Activated CD8-positive, alpha-beta memory T cell treated with anti-CD3 and anti-CD28 coated beads for 1 hour (primary cell): ENCODE measurements at places on chromosomes 16 and 17.
A peak's percentile ranks its signal among the peaks of the same experiment; 100 is the strongest.

GRCh38 chr17:21298983-21299519 is 14.5 kb downstream of the MAP2K3 start:
- no peak for DNase-seq

- no peak for DNase-seq
These were observed 4.8 kb downstream of the LHX1 start for GRCh38 chr17:36942019-36942599.

DNA sequence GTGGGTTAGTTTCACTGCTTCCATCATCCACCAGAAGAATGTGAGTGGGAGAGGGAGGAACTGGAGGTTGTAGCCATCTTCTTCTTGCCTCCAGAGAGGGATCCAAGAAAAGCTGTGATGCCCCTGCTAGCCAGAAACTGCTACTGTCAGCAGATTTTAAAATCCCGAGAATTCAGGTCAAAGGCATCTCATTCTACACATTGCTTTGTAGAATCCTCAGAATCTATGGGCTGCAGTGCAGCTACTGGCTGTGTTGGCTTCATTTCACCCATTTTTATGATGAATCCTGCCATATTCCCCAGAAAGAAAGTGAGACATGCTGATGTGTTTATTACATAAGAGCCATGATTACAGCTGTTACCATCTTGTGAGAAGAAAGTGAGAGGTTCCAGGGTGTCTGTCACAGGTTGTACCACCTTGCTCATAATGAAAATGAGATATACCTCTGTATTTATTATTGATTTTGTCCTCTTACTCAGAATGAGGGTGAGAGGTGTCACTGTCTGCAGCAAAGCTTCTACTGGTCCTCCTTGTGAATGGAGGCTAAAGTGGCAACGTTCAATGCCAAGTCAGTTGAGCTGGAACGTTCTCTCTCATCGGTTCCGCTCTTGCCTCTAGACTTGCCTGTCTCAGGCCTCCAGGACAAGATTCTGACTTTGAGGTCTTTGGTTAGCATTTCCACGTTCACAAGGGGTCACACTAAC is 50.1 kb upstream of the MYH10 start:
- no peak for DNase-seq

GRCh38 chr16:81138831-81139557 is 42.8 kb upstream of the GCSH start:
- DNase-seq, result no peak

DNA sequence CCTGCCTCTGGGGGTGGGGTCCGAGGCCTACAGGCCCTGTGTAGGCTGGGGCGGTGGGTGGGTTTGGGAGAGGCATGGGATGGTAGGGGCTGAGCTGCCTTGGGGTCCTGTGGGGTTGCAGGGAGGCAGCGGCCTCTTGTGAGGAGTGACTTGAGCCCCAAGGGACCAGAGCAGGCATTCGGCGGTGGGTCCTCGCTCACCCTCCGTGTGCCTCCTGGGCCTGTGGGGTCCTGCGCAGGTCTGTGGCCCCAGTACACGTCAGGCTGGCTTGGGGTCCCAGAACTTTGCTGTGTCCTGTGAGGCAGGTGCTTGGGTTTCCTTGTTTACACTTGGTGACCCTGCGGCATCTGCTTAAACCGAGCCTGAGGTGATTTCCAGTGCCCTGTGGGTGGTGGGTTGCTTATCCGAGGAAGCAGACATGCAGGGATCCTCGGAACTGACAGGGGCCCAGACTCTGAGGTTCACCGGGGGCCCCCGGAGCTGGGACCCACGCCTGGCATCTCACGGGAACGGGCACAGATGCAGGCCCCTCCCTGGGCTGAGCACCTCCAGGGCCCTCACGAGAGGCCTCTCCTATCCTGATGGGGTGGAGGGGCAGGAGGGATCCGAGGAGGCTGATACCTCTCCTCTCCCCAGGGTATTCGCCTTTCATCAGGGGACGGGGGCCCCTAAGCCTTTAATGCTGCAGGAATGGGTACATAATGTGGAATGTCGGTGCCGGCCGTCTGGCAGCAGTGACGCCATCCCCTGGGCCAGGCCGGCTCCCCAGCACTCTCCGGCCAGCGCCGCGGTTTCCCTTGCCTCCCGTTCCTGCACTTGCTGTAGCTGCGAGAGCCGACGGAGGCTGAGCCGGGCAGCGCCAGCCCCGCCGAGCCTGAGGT is 7.7 kb downstream of the METRNL start:
- no peak for DNase-seq

DNA sequence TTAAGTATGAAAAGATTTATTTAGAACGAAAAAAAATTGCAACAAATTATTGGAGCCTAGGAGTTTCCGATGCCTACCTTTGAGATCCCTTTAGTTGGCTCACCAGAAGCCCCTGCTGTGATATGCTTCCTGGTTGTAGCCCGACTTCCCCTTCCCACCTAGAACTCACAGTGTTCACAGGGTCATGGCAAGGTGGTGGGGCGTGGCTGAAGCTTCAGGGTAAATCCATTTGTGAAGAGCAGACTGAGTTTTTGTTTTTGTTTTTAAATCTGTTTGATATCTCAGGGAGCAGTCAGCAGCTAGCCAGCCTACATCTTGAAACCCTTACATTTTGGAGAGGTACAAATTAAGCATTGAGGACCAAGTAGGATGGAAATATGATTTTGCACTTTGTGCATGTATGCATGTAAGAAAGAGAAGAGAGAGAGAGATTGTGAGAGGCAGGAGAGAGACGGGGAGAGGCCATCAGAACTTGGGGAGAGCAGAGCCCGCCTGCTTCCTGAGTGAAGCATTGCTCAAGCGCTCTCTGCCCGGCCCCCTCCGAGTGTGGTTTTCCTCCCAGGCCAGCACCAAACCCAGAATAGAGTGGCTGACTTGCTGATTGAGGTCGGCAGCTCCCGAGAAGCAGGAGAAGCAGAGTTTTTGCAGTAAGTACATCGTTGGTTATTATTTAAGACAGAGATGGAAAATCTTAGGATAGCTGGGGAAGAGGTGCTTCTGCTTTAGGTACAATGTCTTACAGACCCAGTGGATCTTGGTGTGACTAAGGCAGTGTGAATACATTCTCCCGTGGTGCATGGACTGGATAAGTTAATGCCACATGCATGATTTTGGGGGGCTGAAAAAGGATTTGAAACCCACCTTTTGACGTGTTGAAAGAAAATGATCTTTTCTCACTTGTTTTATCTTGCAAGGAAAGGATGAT is 64.2 kb downstream of the SPECC1 start:
- DNase-seq, result peak; percentile 33

GRCh38 chr16:69436896-69437295 is 12.5 kb downstream of the CYB5B start:
- DNase-seq, result no peak

- DNase-seq, result no peak
These were observed 30.5 kb downstream of the SLC5A11 start for GRCh38 chr16:24876231-24876630.
